Right atrium auricular region (tissue), 2 donors: ENCODE measurements at places on chromosomes 2 and 18. TPM values are rescaled to one million over a fixed set of nuclear protein-coding genes. Genes with fewer than 3 reads are reported as not detected.

SPEG gene
- total RNA-seq: 90.8 TPM

UGT1A5 gene
- total RNA-seq: not detected

FOXD4L1 gene
- not detected for total RNA-seq

SPTBN1 gene
- 382 TPM for total RNA-seq

CEP76 gene
- 3.1 TPM for total RNA-seq

SERPINB13 gene
- total RNA-seq: not detected

CHST9 gene
- total RNA-seq: 0.90 TPM

STARD6 gene
- not detected for total RNA-seq

UGT1A8 gene
- not detected for total RNA-seq

- H3K36me3 ChIP-seq: no peaks in the 10 kb centered on the region
- no peak overlapping the region for H3K27ac ChIP-seq
- H3K4me1 ChIP-seq: no peaks in the 10 kb centered on the region
- no peak overlapping the region for H3K4me3 ChIP-seq
Observed at GRCh38 chr2:215191477-215191876, 53.1 kb upstream of the ABCA12 start.

- no peaks in the 10 kb centered on the region for H3K4me1 ChIP-seq
- no peak overlapping the region for H3K4me3 ChIP-seq
- no peaks in the 10 kb centered on the region for H3K27me3 ChIP-seq
- peaks cover 4% of the 10 kb centered on the region for H3K36me3 ChIP-seq
- H3K27ac ChIP-seq: no peak overlapping the region
Observed at GRCh38 chr2:85329181-85329651, 1.4 kb upstream of the TGOLN2 start.

- no peak overlapping the region for H3K27ac ChIP-seq
- no peak for DNase-seq
- H3K36me3 ChIP-seq: no peaks in the 10 kb centered on the region
- H3K4me3 ChIP-seq: no peak overlapping the region
Observed at GRCh38 chr2:237192881-237193280, 107.2 kb downstream of the COPS8 start.

GRCh38 chr2:120400551-120400950, 54.6 kb downstream of the INHBB start:
- no peak overlapping the region for H3K4me3 ChIP-seq
- DNase-seq: no peak
- H3K27me3 ChIP-seq: no peaks in the 10 kb centered on the region
- H3K4me1 ChIP-seq: no peaks in the 10 kb centered on the region
- H3K36me3 ChIP-seq: no peaks in the 10 kb centered on the region

GRCh38 chr2:176637486-176638166, 368.4 kb downstream of the MTX2 start:
- H3K36me3 ChIP-seq: no peaks in the 10 kb centered on the region
- H3K27me3 ChIP-seq: no peaks in the 10 kb centered on the region
- no peak for DNase-seq
- H3K4me1 ChIP-seq: no peaks in the 10 kb centered on the region
- peak overlapping the region; percentile 44 for H3K4me3 ChIP-seq
- H3K27ac ChIP-seq: peak overlapping the region; percentile 44

DNA sequence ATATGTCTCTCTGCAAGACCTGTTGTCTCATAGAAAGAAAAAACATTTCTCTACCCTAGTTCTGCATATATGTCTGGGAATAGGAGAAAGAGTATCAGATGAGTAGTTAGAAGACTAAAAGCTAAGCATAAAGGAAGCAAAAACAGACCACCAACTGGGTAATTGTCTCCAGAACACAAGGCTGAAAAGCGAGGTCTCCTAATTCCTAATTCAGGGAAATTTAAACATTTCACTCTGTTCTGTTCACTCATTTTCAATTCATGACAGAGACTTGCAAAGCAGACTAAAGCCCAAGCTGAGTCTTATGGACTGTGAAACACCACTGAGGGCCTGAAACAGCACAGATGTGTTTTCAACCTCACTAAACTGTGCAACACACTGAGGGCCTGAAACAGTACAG, 224.4 kb upstream of the TMEM200C start:
- peak overlapping the region; percentile 49 for H3K27ac ChIP-seq
- H3K27me3 ChIP-seq: no peaks in the 10 kb centered on the region
- H3K36me3 ChIP-seq: no peaks in the 10 kb centered on the region
- DNase-seq: no peak
- no peaks in the 10 kb centered on the region for H3K4me1 ChIP-seq

- DNase-seq: no peak
- no peak overlapping the region for H3K27ac ChIP-seq
- no peak overlapping the region for H3K4me3 ChIP-seq
- no peaks in the 10 kb centered on the region for H3K27me3 ChIP-seq
Observed at GRCh38 chr2:69957965-69958364, 3.5 kb downstream of the ASPRV1 start.

DNA sequence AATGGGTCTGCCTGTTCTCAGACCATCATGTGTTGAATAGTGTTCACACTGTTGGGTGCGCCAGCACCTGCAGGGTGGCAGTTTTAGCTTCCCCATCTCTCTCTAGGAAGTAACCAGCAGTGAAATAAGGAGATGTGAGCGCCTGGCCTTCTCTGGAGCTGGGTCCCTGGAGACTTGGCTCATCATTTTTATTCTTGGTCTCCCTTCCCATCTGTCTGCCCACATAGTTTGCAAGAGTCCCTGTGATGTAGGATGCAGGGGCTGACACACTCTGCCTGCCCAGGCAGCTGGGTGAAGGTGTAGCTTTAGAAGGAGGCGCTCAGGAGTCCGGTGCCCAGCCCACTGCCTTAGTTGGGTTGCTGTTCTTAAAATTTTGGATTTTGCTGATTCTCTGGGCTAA, 172.2 kb downstream of the LDLRAD4 start:
- H3K4me3 ChIP-seq: no peak overlapping the region
- peaks cover 9% of the 10 kb centered on the region for H3K36me3 ChIP-seq
- DNase-seq: peak; percentile 53
- H3K27ac ChIP-seq: no peak overlapping the region
- no peaks in the 10 kb centered on the region for H3K27me3 ChIP-seq
- peaks cover 35% of the 10 kb centered on the region for H3K4me1 ChIP-seq

- H3K27ac ChIP-seq: no peak overlapping the region
- no peaks in the 10 kb centered on the region for H3K27me3 ChIP-seq
- no peaks in the 10 kb centered on the region for H3K4me1 ChIP-seq
- DNase-seq: no peak
Observed at GRCh38 chr18:5066380-5066977, 130.6 kb downstream of the AKAIN1 start.

DNA sequence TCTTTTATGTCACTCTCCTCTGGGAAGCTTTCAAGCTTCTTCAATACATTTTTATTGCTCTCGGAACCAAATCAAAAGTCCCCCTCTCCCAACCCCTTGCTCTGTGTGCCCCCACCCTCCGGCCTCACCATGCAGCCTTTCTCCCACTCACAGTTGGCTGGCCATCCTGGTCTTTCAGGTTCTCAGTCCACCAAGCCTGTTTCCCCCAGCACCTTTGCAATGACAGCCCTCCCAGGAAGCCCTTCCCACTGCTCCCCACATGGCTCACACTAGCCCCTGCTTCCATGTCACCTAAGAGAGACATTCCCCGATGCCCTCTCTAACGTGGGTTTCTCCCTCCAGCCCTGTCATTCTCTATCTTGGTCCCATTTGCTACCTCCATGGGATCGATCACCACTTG, 266.6 kb downstream of the SRBD1 start:
- no peaks in the 10 kb centered on the region for H3K36me3 ChIP-seq
- H3K4me1 ChIP-seq: no peaks in the 10 kb centered on the region
- H3K27ac ChIP-seq: no peak overlapping the region
- H3K4me3 ChIP-seq: no peak overlapping the region

- H3K4me1 ChIP-seq: peaks cover 14% of the 10 kb centered on the region
- H3K27me3 ChIP-seq: no peaks in the 10 kb centered on the region
- H3K36me3 ChIP-seq: no peaks in the 10 kb centered on the region
- DNase-seq: peak; percentile 72
Observed at GRCh38 chr18:55477499-55477859, 110.5 kb downstream of the TCF4 start.

DNA sequence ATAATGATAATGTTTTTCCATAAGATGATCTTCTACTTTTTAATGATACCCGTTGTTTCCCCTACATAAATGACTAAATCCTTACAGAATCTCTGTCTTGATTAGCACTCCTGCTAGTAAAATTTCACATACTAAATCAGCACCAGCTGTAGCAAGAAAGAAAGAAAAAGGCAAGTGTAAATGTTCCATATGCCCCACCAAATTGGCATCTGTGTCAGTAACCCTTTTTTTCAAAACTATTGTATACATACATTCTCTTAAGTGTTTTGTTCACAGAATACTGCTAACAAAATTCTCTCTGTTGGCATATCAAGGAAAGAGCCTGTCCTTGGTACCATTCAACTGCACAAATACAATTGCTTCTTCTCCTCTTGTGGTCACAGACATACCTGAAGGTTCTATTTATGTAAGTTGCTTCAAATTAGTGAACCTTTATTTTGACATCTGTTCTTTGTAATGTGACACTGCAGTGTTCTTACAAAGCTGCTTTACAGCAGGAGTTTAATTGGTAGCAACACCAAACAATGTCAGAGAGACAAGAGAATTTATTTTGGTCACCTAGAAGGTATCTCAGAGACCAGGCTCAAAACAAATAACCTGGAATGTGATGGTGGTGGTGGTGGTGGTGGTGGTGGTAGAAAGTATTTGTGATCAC, 641.9 kb downstream of the ZEB2 start:
- no peaks in the 10 kb centered on the region for H3K27me3 ChIP-seq
- no peak overlapping the region for H3K4me3 ChIP-seq
- no peaks in the 10 kb centered on the region for H3K36me3 ChIP-seq
- DNase-seq: no peak
- H3K4me1 ChIP-seq: no peaks in the 10 kb centered on the region

- DNase-seq: no peak
- H3K27me3 ChIP-seq: no peaks in the 10 kb centered on the region
- H3K4me3 ChIP-seq: no peak overlapping the region
- H3K27ac ChIP-seq: peak overlapping the region; percentile 58
- no peaks in the 10 kb centered on the region for H3K36me3 ChIP-seq
Observed at GRCh38 chr2:156784020-156784701, 348.0 kb downstream of the GPD2 start.
